Stimulated activated CD4-positive, alpha-beta T cell treated with anti-CD3 and anti-CD28 coated beads, TNF-alpha, amount 100 ng/mL, for 24 hours (primary cell): ENCODE measurements at places on chromosomes 7 and 10.

DNA sequence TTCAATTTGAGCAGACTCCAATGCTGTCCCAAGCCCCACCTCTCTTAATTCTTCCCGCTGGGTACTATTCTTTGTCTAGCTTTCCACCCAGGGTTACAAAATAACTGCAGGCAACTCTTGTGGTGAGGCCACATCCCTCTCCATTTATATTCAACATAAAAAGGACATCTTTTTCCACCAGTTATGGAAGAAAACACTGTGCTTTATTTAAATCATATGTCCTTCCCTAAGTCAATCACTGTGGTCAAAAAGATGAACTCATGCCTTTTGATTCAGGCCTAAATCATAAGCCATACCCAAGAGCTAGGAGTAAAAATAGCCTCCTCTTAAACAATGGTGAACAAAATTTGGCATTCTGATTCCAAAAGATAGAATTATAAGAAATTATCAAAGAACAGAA is 386.0 kb downstream of the SEMA3D start:
- DNase-seq = no peak

- no peak for DNase-seq
Observed at GRCh38 chr10:119702583-119702982, 23.3 kb upstream of the INPP5F start.

- no peak for DNase-seq
Observed at GRCh38 chr7:68441645-68442044, 1156.6 kb upstream of the AUTS2 start.

DNA sequence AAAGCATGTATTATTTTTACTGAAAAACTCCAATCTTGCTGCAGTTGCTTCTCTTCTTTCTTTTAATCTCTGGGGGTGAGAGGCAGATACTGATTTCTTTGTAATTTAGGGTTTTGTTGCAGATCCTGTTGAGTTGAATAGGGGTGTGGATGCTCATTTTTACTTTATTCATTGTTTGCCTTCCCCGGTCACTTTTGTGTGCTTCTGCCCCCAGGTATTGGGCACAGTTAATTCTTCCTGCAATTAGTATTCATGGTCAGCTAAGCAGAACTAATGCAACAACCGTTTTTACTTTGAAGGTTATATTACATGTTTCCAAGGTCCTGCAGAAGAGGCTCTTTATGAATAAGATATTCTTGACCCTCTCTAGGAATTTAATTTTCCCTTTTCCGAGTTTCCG is 96.4 kb downstream of the BUB3 start:
- DNase-seq = no peak

- DNase-seq = no peak
Observed at GRCh38 chr7:98774884-98775283, 94.9 kb downstream of the TMEM130 start.

GRCh38 chr7:75650062-75650461 is 88.7 kb downstream of the HIP1 start:
- DNase-seq = no peak

- no peak for DNase-seq
Observed at GRCh38 chr10:76840802-76841201, 796.8 kb downstream of the KCNMA1 start.

DNA sequence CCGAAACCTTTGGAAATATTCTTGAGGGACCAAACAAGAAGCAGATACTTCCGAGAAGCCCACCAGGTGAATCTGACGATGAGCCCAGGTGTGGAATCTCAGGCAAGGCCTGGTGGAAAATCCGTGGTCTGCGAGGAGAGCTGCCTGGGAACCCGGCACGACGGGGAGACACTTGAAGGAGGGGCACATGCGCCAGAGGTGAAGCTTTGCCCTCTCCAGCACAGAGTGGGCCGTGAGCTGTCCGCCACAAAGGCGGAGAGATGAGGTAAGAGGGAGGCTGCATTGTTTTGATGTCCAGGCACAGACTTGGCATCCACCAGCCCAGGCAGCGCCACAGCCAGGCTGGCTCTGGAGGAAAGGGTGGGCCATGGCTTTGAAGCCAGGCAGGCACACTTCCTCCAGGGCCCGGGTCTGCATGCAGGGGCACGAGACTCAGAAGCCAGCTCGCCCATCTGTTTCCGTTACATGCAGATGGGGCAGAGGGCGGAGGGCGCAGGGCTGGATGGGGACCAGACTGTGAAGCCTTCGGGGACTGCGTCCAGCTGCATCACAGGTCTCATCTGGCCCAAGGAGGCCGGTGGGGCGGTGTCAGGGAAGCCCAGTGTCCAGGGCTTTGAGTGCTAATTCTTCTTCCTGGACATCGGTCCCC is 45.4 kb downstream of the CALML3 start:
- no peak for DNase-seq

DNA sequence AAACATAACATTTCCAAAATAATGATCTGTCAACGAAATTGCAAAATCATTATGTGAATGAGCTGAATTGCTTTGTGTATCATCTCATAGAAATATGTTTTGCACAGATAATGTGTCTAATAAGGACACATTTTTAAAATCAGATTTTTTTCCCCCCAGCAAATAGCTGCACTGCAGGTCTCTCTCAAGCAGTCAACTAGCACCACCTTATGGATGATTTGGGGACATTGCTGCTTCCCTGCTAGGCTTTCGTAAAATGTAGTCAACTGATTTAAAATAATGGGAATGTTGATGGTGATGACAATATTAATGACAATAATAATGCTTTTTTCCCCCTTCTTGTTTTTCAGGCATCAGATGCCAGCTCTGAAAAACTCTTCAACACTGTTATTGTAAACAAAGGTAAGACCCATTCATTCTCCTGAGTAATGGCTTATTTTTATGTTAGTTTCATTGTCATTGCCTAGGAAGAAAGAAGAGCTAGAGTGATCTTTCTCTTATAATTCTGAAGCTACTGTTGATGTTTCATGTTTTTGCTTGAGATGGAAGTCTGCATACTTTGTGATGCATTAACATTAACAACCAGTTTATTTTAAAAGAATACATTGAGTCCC is 433.6 kb upstream of the GALNT17 start:
- no peak for DNase-seq

DNA sequence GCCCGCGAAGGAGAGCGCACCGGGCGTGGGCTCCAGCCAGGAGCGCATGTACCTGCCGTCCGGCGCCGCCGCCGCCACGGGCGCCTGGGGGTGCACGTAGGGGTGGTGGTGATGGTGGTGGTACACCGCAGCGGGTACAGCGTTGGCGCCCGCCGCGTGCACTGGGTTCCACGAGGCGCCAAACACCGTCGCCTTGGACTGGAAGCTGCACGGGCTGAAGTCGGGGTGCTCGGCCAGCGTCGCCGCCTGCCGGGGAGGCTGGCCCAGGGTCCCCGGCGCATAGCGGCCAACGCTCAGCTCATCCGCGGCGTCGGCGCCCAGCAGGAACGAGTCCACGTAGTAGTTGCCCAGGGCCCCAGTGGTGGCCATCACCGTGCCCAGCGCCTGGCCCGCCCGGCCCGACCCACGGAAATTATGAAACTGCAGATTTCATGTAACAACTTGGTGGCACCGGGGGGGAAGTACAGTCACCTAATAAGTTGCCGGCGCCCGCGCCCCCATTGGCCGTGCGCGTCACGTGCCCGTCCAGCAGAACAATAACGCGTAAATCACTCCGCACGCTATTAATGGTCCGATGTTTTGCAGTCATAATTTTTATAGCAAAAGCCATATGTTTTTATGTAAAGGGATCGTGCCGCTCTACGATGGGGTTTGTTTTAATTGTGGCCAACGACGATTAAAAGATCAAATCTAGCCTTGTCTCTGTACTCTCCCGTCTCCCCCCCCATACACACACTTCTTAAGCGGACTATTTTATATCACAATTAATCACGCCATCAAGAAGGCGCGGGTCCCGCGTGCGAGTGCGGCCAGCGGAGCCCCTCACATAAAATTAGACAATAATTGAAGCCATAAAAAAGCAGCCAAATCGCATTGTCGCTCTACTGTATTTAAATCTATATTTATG is at the start of gene HOXA9:
Gene HOXA9, minus strand, starts transcription at position 449 of the 907 bp plus-strand sequence. Its CDS starts 80 bp downstream, at position 369.
- DNase-seq = no peak

DNA sequence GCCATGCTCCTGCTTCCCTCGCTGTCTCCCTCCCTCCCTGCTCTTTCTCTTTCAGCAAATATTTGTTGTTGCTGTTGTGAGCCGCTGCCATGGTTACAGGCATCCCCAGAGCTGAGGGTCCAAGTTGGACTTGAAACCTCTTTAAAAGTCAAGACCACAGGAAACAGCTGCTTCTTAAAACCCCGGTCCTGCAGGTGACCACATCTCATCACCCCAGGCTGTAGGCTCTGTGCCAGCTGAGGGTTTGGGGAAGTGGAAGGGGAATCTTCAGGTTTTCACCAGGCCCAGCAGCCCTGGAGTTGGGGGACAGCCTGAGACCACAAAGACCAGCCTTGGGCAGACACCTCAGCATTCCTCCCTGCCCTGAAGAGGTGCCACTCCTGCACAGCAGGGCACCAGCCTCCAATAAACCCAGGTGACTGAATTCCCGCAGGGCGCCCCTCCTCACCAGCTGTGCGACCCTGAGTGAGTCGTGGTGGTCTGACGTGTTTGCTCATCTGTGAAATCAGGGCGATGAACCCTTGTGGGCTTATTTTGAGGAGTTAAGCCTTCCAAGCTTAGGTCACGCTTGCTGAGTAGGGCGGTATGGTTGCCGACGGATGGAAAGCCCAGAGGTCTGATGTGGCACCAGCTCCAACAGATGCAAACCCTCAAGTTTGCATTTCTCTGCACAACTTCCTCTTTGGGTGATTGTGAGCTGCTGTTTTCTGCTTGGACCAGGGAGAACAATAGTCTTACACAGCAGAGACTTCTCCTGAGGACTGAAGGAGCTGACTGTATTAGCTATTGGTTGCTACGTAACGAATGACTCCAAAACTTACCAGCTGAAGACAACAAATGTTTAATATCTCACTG is 24.8 kb downstream of the NPTX2 start:
- DNase-seq = no peak

GRCh38 chr7:130369831-130370550 is 10.3 kb upstream of the CPA1 start:
- no peak for DNase-seq

- DNase-seq = no peak
Observed at GRCh38 chr7:40763319-40764287, 628.8 kb downstream of the SUGCT start.

DNA sequence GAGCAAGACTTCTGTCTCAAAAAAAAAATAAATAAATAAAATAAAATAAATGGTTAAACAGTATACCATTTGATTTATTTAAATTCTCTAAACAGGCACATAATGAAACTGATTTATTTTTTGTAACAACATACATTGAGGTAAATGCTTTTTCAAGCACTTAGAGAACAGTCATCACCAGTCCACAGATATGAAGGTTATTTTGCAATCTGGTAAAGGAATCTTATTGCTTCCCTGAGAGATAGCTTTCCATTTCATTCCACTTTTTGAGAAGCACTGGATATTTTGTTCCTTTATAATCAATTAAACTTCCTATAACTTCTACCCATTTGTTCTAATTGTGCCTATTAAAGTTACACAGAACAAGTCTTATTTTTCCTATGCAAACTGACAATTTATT is 5.2 kb downstream of the CEP55 start:
- no peak for DNase-seq

DNA sequence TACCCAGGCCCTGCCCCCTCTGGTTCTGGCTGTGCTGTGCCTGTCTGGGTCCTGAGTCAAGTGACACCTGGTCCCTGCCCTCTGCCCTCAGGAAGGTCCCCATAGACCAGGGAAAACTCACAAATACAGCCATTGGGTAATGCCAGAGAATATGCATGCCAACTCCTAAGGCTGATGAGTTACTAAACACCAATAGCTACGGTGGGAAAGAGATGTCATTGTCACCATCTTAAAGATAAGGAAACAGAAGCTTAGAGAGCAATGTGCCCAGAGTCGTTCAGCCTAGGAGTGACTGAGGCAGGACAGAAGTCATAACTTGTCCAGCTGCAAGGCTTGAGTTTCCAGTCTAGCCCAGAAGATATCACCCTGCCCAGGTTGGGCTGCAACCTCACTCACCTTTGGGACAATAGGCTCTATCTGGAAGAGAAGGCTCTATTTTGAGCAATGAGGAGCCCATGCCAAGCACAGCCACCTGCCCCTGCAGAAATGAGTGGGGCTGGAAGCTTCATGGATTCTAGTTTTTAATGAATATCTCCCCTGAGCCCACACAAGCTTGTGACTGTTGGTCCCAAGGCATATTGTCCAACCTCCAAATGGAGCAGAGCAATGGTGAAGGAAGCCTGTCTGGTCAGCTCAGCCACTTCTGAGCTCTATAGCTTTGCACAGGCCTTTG is 42.6 kb downstream of the ZNF273 start:
- no peak for DNase-seq

GRCh38 chr10:98538472-98538871 is 91.7 kb upstream of the HPS1 start:
- DNase-seq = no peak

DNA sequence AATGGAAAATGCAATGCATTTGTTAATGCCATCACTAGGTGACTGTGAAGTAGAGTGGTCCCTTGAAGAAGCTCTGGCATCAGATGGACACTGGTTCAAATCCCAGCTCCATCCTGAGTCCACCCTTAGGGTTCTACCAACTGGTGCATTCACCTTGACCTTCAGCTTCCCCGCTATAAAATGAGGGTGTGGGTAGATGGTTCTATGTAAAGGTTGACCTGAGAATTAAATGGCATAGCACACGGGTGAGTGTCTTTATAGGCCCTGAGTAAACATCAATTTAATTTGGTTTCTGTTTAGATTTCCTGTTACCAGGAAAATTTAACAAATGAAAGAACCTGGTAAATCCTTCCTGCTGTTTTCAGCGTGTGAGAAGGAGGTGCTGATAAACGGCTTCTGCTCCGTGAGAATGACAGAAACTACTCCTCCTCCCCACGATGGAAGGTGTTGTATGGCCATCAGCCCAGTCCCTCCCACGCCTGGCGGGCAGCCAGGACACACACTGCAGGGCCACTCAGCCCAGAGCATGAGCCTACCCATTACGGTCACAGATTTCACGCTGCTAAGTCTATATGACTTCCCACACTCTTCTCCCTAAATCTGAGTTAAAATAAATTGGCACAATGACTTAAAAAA is 210.1 kb downstream of the TNS3 start:
- DNase-seq = no peak

GRCh38 chr7:69162326-69162725 is 435.9 kb upstream of the AUTS2 start:
- no peak for DNase-seq

GRCh38 chr10:94571081-94571480 is 25.5 kb downstream of the HELLS start:
- no peak for DNase-seq

DNA sequence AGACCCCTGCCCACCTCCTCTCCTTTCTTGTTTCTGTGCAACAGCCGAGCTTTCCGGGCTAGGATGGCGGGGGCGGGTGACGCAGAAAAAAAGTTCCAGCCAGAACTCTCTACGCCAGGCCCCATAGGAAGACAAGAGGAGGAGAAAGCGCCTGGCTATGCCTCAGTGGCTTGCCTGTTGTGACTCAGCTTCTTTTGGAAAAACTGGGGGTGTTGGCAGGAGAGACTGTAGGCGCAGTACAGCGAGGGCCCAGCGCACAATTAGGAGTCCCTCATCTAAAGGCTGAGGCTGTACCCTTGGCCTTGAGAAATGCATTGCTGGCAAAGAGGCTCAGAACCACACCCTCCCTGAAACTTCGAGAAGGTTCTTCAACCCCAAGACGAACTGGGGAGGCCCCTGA is 28.0 kb upstream of the KPNA7 start:
- no peak for DNase-seq
